ENCODE measurements at places on chromosomes 11 and 22.

DNA sequence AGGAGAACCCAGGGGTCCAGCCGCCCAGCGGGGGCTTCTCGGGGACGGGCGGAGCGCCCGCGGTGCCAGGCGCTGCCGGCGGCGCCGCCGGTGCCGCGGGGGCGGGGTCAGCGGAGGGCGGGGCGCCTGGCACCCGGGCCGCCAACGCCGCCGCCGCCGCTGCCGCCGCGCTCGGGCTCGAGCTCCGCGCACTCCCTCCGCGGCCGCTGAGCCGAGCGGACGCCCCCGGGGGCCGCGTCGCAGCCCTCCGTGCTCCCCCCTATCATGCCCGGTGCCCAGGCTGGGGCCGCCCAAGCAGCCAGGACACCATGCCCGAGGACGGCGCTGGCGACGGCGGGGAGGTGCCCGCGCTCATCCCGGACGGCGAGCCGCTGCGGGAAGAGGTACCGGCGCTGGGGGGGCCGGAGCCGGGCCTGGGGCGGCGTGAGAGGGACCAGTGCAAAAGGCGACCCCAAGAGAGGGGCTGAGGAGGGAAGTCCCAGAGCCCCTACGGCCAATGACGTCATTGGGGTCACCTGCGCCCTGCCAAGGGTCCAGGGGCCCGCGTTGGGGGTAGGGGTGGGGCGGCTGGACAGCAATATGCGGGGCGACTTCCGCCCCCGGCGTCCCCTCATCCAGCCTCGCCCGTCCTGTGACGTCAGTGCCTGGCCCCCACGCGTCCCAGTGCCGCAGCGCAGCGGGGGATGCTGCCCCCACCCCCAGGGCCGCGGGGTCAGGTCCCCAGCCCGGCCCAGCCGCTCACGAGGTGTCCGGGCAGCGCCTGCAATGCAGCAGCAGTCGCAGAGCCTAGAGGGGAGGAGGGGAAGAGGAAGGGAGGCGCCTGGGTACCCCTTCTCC lies at the start of gene TMEM151A:
TSS of gene TMEM151A (plus strand) at position 189 of the 837 bp plus-strand sequence. CDS start at position 309, 120 bp downstream.
- no peak for DNase-seq

- DNase-seq, result no peak
Measured at GRCh38 chr11:126468102-126468521, 112.6 kb downstream of the ST3GAL4 start.

DNA sequence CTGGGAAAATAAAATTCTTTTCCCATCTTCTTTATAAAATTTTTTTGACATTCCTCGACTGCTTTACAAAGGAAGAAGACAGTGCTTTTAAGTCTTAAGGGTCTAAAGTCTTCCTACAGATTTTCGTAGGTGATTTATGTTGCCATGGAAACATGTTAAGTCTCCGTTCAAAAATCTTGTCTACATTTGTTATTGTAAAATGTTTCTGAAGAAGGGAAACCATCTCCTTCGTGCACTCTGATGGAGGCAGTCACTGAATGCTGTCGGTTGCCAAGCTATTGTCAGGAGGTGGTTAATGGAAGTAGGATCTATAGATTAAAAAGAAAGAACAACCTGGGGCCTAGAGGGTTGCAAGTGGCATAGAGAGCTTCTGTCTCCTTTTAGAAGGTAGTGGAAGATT lies 52.6 kb downstream of the MAP6 start:
- DNase-seq, result no peak

- no peak for DNase-seq
Measured at GRCh38 chr11:72831521-72832300, 17.5 kb downstream of the ATG16L2 start.

DNA sequence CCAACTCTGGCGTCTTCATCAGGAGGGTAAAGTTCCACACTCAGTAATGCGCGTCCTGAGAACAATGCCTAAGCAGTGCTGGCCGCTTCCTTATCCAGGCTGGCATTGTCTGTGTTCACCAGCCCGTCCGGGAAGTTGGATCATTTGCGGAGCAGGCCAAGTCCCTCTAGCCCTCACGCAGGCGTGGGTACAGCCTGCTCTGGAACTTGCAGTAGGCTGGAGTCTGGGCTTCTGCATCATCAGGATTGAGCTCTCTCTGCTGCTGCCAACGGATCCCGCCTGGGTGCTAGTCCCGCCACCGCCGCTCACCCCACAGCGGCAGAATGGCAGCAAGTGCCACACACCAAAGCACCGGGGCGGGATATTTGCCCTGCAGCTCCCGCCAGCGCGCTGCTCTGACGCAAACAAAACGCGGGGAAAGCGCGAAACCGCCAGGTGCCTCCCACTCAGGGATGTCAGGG lies 29.0 kb downstream of the GLYATL1 start:
- no peak for DNase-seq

- no peak for DNase-seq
Measured at GRCh38 chr11:119481667-119482400, 58.9 kb upstream of the THY1 start.

DNA sequence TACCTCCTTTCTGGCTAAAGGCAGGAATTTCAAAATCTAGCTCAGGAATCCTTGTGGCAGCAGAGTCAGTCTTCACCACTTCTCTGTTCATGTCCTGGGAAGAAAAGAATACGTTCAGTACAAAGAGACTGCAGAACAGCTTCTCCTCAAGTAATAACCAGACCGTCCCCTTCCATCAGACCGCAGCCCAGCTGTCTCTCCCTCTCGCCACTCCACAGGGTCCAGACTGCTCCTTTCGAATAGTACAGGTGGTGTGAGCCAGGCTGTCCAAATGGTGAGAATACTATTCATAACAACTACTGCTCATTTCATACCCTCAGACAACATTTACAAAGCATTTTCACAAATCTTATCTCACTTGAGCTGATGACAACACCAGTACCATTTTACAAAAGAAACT lies 857 bp downstream of the ZPR1 start:
- no peak for DNase-seq

DNA sequence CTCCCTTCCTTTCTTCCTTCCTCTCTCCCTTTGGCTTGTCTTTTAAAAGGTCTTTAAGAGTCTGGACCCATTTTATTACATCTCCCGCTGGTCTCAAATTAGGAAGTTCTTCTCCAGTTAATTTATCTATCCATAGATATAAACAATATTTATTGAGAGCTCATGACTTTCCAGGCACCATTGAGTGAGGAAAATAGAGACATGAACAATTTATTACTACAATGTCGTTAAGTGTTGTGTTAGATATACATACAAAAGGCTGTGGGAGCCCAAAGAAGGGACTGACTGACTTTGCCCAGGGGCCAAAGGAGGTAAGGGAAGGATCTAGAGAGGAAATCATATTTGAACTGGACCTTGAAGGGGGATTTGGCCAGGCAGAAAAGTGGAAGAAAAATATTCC lies 51.6 kb upstream of the DEUP1 start:
- no peak for DNase-seq

DNA sequence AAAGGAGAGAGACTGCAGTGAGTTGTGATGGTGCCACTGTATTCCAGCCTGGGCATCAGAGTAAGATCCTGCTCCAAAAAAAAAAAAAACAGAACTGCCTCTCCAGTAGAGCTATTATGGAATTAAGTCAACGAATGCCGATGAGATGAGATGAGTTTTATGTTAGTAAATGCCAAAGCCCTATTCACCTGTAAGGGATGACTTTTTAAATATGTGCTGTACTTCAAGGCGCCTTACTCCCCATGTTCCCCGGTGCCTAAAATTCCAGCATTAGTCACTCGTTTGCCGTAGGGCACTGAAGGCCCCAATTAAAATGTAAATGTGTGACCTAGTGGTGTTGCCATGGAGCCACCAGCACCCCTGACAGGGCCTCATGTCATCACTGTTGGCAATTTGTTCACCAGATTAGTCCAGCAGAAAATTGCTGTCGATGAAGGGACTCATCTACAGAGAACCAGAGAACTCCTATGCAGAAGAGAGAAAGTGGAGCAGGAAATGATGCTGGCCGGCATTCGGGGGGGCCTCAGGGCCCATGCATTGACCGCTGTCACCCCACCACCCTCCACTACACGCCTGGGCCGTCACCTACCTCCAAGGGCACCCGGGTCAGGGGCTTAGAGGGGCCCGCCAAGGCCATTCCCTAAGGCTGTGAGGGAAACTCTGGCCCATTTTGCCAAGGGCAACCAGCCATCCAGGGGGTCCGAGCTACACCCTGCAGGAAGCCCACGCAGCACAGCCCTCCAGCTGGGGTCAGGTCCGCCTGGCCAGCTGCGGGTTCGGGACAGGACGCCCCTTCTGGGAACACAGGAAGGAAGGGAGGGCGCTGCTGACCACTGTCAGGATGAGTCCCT lies 17.8 kb downstream of the LIF start:
- DNase-seq, result peak; percentile 59

DNA sequence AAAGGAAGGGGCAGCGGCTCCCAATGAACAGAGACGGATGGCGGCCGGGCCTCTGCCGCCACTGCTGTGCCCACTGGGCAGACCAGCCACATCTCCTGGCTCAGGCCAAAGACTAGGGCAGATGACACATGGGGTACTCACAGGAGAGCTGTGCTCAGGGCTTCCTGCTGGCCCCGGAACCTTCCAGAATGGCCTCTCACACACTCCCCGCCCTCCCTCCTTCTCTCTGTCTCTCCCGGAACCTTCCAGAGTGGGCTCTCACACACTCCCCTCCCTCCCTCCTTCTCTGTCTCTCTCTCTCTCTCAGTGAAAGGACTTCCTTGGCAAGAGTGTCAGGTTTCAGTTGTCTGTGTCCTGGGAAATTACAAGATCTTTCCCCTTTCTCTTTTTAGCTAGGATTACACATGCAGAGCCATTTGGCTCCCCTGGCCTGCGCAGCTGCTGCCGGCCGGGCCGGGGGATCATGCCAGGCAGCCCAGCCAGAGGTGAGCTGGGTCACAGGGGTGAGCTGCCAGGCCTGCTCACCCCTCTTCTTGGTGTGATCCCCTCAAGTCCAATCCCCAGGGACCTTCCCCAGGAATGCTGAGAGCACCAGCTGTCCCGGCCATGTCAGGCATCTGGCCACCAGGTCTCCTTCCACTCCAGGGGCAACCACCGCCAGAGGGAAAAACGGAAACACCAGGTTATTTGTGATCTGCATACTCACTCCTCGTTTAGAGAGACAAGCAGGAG lies 45.3 kb upstream of the ADA2 start:
- DNase-seq, result no peak

GRCh38 chr22:25777411-25777810 lies 35.4 kb downstream of the MYO18B start:
- DNase-seq, result no peak

GRCh38 chr11:130413405-130414106 lies 14.9 kb downstream of the ADAMTS8 start:
- DNase-seq, result no peak

GRCh38 chr11:19433367-19433766 lies 192.6 kb upstream of the E2F8 start:
- DNase-seq, result no peak

GRCh38 chr11:12692229-12693075 lies 18.2 kb downstream of the TEAD1 start:
- peak; percentile 46 for DNase-seq

- DNase-seq, result no peak
Measured at GRCh38 chr11:4068962-4069361, 25.6 kb upstream of the RRM1 start.

DNA sequence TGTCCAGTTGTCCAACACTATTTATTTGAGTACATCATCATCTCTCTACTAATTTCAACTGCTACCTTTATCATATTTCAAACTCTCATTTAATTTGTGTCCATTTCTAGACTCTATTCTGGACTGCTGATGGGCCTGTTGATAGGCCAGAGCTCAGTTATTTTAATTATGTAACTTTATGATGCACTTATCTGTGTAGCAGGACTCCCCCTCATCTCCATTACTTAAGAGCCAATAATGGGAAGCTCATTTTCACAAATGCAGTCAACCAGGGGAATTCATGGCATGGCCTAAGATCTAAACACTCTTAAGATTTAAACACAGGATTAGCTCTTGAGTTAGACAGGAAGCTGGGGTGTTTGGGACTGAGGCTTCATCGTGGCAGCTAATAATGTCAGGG lies 21.4 kb downstream of the KCNQ1OT1 start:
- DNase-seq, result no peak

DNA sequence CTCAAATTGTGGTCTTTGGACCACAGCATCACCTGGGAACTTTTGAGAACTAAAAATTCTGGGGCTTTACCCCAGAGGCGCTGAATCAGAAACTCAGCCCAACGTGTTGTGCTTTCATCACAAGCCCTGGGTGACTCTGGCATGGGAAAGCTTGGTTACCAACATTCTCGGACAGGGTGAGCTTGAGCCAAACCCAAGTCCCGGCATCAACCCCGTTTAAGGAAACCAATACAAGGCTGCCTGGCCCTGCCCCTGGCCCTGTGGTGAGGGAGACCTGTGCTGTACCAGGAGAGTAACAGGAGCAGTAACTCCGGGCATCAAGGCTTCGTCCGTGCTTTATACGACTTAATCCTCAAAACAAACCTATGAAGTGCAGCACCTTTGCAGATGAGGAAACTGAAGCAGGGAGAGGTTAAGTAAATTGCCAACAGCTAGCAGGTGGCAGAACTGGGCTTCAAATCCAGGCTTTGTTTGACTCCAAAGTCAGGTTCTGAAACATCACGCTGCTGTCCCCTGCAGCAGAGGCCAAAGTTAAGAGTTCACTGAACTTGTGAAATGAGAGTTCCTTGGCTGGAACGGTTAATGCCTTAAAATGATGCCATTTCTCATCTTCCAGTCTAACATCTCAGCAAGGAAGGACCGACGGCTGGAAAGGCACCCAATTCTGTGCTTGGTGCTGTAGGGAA lies 64.1 kb upstream of the BID start:
- no peak for DNase-seq

GRCh38 chr11:94336033-94336432 lies 31.7 kb downstream of the IZUMO1R start:
- no peak for DNase-seq

GRCh38 chr11:76185931-76186401 lies 20.3 kb downstream of the WNT11 start:
- no peak for DNase-seq

GRCh38 chr11:76742902-76743301 lies 40.3 kb upstream of the TSKU start:
- no peak for DNase-seq

GRCh38 chr22:27499121-27499520 lies 302.4 kb downstream of the MN1 start:
- DNase-seq, result no peak

- no peak for DNase-seq
Measured at GRCh38 chr11:34728609-34729008, 107.7 kb downstream of the EHF start.

DNA sequence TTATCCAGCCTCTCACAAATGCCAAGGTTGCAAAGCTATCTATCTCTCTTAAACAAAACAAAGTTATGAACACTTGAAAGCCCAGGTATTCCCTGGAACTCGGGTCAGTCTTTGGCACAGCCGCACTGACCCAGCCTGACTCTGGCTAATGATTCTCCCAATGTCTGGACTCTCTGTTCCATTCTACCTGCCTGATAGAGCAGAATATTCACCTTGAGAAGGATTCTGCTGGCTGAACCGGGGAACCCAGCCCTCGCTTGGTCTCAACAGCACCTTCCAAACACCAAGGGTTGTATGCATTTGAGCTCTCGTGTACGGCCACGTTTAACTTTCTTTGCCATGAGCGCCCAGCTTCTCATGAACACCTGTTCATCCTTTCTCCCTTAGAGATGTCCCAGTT lies 116.8 kb downstream of the ZBTB16 start:
- no peak for DNase-seq

DNA sequence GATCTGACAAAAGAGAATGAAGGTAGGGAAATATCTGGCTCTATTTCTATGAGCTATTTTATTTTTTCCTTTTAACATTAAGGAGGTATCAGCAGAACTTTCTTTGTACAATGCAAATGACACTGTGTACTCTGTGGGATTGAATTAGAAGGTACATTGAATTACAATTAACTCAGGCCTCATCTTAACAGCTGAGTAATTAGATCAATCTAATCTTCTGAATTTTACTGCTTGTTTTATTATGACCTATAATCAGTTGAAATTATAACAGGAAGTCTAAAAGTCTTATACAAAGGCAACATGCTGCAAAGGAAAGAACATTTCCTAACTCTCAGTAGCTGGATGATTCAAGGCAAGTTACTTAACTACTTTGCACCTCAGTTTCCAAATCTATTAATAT lies 69.8 kb downstream of the RELT start:
- DNase-seq, result no peak
